ENCODE measurements at places on chromosomes 6 and 20.

GRCh38 chr6:109454496-109455436 is 806 bp downstream of the MICAL1 start:
- no peak for DNase-seq

DNA sequence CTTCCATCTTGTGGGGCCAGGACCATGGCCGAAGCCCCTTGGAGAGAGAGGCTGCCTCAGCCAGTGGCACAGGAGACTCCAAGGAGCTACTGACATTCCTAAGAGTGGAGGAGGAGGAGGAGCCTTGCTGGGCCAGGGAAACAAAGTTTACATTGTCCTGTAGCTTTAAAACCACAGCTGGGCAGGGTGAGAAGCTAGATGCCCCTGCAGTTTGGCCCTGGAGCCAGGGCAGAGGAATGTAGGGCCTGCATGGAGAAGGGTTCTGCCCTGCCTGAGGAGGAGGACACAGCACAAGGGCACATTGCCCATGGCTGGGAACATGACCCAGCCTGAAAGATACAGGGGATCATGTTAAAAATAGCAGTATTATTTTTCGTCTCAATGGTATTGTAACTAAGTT is 37.4 kb downstream of the PLCG1 start:
- no peak for DNase-seq

- no peak for DNase-seq
Observed at GRCh38 chr6:170497841-170498301, 55.2 kb downstream of the PSMB1 start.

- no peak for DNase-seq
Observed at GRCh38 chr6:121885399-121886152, 450.1 kb downstream of the GJA1 start.

- no peak for DNase-seq
Observed at GRCh38 chr6:15106958-15107643, 138.8 kb upstream of the JARID2 start.

- no peak for DNase-seq
Observed at GRCh38 chr6:34030831-34031624, 114.9 kb downstream of the GRM4 start.

GRCh38 chr6:129491436-129491835 is 218.5 kb downstream of the ARHGAP18 start:
- no peak for DNase-seq

GRCh38 chr6:44076356-44077213 is 50.7 kb downstream of the MRPL14 start:
- DNase-seq, result no peak

DNA sequence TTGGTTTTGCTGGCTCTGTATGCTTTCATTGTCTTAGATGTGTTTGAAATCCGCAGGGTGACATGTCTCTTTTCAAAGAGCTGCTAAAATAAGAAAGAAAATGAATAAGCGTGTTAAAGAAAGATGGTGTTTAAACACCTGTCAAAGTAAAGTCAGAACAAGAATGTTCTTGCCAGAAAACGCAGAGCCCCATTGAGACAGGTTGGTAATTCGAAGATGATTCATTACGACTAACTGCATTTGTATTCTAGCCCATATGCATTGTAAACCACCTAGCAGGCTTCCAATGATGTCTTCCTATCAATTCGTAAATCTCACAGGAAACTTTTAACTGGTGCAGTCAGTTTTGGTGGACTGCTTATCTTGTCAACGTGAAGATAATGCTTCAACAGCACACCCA is 16.8 kb downstream of the PHACTR2 start:
- no peak for DNase-seq

DNA sequence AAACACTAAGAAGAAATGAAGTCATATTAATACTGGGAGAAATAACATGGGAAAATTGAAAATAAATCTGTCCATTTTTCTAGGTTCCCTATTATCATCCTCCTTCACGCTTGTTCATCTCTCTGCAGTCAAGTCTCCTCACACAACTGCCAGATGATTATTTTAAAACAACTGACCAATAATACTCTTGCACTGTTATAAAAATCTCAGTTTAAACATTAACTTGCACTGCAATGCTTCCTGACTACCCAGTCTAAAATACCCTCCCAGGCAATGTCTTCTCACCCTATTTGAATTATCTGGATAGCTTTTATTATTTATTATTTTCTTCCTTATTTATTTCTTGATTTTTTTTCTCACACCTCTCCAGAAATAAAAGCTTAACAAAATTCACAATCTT is 5.7 kb downstream of the EYS start:
- DNase-seq, result no peak

GRCh38 chr6:134436950-134437349 is 119.0 kb upstream of the SGK1 start:
- no peak for DNase-seq

DNA sequence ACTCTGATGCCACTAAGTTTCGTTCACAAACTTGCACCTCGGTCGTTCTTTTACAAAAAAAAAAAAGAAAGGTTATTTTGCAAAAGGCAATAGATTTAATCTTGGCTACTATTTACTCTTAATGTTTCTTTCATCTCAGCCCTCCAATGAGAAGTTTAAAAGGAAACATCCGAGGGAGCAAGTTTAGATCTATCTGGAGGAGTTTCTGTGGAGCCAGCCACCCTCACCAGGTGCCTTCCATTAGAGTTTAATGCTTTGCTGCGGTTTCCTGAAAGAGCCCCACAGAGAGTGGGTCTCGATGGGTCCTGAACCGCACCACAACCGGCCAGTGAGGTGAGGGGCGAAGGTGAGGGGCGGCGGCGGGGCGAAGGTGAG is 632 bp downstream of the PRKN start:
- no peak for DNase-seq

DNA sequence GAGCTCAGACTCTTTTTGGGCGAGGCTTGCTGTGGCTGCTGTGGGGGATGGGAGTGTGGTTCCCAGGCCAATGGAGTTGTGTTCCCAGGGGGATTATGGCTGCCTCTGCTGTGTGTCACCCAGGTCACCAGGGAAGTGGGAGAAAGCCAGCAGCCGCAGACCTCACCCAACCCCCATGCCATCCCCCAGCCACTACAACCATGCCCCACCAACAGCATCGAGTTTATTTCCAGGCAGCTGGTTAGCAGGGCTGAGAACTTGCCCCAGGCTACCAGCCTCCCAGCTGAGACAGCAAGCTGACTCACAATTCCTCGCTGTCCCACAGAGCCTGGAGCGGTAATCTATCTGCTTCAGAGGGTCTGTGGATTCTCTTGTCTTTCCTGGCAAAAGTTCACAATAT is 331.7 kb downstream of the FRK start:
- DNase-seq, result no peak

- no peak for DNase-seq
Observed at GRCh38 chr6:158057213-158057987, 75.7 kb downstream of the SYNJ2 start.

GRCh38 chr6:141195251-141195832 is 937.4 kb upstream of the GJE1 start:
- no peak for DNase-seq

DNA sequence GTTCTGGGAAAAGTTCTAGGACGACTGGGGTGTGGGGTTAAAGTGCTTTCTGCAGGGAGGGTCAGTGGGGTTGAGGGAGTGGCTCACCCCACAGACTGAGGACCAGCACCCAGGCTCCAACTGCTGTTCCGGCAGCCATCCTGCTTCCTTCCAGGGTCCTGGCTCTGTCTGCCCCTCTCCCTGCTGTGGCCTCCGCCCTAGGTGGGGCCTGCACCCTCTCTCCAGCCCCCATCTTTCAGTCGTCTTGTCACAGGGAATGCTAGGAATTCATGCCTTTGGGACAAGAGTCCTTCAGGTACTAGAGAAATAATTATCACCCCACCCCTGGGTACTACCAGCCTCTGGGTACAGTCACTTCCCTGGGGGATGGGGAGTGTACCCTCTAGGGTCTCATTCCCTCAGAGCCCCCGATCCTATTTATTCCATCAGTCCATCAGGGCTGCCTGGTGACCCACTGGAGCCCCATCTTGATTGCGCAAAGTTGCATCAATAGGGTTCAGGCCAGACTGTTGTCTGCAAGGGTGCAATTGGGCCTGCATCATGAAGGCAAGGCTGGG is at the start of gene AGER:
Gene AGER, minus strand, starts transcription at position 170 of the 557 bp plus-strand sequence. Its CDS starts 31 bp downstream, at position 139.
- no peak for DNase-seq

DNA sequence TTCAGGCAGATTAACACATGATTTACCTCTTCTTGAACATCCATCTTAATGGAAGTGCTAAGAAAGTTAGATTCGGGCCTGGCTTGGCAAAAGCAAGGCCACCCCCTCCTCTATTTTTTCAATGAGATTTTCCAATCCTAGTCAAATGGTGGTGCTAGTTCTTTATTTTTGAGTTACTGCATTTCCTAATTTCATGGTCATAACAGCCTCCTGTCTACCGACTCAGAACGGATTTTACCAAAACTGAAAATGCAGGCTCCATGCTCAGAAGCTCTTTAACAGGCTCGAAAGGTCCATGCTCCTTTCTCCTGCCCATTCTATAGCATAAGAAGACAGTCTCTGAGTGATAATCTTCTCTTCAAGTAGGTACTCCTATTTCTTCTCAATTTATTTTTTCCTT is 117.2 kb upstream of the ESR1 start:
- no peak for DNase-seq

GRCh38 chr6:155444120-155444917 is 11.3 kb downstream of the NOX3 start:
- DNase-seq, result no peak

GRCh38 chr6:44263354-44264100 is 1.8 kb downstream of the NFKBIE start:
- DNase-seq, result no peak

DNA sequence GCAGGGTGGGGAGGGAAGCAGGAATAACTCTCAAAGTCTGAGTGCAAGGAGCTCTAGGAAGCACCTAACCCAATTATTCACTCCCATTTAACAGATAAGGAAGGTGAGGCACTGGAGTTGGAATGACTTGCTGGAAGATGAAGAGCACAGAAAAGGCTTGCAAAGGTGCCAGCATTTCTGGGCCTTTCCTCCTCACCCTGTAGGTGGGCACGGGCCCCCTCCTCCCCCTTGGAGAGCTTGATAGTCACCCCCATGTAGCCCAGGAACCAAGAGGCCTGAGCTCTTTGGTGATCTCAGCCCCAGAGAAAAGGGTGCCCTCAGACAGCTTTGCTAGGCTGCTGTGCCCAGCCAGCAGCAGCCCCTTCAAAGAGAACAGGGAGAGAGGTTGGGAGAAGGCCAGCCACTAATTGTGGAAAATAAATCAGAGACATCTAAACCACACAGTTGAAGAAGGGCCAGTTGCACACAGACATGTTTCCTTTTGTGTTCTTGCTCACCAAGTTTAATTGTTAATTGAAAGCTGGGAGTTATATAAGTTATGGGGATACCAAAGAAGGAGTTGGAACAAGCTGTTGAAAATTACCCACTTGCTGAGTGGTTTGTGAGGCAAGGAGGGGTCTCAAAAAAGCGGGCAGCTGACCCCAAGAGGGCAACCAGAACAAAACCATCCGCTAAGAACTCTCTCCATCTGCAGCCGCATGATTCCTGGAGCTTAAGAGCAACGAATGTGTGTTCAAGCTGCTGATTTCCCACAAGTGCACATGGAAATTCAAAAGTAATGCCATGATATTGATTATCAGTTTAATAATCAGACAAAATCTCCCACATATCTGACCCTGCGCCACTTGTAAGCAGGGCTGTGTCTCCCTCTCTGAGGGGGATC is 77.0 kb downstream of the MRPL14 start:
- no peak for DNase-seq

DNA sequence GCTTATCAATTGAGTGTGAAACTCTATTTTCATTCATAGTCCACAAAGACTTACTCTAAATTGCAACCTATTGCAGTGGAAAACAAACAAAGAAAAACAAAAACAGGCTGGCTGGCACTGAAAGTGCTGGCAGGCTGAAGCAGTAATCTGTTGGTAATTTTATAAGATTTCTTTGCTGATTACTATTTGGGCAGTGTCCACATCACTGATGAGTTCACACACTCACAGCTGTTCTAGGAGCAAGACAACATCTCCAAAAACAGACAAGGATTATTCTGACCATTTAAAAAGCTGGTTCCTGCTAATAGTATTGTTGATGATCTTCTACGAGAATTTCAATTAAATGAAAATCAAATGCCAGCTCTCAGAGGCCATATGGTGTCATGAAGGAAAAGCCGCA is 26.9 kb downstream of the MARCKS start:
- no peak for DNase-seq

DNA sequence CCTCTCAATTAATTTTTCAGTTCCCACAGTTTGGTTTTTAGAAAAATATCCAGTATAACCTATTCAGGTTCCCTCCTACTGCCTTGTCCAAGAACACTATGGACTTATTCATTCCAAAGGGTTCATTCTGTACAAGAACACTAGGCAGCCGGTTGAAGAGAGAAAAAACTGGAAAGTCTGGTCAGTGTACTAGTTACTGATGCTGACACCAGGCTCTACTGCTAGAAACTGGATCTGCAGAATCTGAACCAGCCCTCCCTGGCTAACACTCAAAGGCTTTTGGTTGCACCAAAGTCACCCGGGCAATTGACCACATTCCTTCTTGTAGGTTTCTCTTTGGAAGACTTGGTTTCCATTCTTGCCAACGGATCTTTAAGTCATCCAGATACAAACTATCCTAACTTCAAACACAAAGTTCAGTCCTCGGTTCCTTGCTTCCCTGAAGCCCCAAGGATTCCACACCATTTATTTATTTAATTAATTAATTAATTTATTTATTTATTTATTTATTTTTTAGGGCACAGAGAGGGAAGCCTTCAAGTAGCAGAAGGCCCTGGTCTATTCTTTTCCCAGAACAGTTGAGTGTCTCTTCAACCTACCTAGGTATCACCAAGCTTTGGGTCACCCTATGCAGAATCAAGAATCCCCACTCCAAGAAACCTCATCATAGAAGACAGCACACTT is 268.1 kb downstream of the ADGB start:
- DNase-seq, result no peak

DNA sequence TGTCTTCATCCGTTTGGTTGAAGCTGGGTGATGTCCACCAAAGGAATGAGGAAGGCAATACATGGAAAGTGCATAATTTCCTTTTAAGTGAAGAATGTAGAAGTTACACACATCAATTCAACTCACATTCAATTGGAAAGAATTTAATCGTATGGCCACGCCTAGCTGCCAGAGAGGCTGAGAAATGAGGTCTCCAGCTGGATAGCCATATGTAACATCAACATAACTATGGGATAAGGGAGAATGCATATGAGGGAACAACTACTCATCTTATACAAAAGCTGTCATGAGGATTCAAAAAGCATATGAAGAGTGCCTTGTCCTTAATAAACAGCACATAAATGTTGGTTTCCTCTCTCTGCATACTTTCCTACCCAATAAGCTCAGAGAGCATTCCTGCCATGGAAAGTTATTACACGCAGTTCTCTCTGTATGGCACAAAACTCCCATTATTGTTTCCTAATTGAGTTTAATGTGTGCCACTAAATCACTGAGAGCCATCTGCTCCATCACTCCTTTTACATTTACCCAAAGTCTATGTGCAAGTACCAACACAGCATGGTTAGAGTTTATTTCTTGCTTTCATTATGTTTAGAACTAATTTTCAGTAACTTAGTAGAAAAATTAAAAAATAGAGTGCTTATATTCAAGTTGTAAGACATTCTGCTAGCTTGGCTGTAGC is 21.4 kb upstream of the TFAP2D start:
- DNase-seq, result no peak

All from NCI-H446 (cell line).